Osteocyte (in vitro differentiated cells): ENCODE measurements at places on chromosomes 1 and 21. TPM values are rescaled to one million over a fixed set of nuclear protein-coding genes. Genes with fewer than 3 reads are reported as not detected.

The SYF2 gene
- 35.6 and 38.4 TPM in 2 replicates for total RNA-seq

DNA sequence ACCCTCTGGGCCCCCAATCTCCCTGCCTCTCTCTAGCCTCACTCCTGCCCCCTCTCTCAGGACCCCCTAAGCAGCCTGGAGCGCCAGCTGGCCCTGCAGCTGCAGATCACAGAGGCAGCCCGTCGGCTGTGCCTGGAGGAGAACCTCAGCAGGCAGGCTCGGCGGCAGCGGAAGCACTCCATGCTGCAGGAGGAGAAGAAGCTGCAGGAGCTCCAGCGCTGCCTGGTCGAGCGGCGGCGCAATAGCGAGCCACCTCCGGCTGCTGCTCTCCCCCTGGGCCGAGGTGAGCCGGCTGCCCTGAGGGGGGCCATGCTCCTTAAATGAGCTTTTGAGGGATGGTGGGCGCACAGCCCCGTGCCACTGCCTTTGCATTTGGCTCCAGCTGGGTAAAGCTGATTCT, 6.2 kb downstream of the INAVA start:
- no peak for DNase-seq

DNA sequence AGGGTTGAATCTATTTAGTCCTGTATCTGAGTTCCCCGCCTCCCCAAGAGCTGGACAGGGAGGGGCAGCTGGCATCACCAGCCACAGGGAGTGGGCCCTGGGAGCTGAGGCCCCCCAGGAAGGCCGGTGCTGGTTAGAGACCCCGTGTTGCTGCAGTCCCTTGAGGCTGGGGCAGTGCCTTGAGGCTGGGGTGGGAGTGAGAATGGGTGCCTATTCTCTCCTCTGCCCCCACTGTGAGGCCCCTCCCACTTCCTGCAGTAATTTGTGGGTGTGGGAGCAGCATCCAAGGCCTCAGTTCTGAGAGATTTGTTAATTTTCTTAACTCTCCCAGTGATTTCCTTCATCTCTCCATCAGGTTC, 2.5 kb upstream of the TRAPPC3 start:
- no peak for DNase-seq

DNA sequence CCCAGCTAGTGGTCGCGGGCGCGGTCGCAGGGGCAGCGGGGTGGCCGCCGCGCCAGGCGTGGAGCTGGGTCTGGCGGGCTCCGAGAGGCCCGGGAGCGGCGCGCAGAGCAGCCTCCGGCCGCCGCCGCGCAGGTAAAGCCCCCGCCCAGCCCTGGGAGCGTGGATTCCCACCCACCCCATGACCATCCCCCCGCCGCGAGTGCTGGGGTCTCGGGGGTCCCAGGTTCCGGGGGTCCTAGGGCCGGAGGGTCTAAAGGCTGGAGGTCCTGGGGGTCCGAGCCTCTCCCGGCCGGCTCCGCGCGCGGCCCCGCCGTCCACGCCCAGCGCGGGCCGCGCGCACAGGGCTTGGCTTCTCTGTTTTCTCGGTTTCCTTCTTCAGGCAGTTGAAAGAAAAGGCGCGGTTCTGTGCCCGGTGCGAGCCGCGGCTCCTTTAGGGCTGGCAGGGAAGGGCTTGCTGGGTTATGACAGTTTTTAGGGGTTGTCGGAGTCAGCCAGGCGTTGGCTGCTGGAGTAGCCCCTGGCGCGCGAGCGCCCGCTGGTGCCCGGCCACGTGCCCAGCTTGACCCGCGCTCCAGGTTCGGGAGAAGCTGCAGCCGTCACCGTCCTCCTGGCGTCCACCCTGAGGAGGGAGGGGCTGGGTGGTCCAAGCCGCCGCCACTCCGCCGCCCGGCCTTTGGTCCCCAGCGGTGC, 359 bp downstream of the LRRC3 start:
- no peak for DNase-seq

- DNase-seq = no peak
Observed at GRCh38 chr1:54774820-54775498, 10.6 kb upstream of the PARS2 start.

DNA sequence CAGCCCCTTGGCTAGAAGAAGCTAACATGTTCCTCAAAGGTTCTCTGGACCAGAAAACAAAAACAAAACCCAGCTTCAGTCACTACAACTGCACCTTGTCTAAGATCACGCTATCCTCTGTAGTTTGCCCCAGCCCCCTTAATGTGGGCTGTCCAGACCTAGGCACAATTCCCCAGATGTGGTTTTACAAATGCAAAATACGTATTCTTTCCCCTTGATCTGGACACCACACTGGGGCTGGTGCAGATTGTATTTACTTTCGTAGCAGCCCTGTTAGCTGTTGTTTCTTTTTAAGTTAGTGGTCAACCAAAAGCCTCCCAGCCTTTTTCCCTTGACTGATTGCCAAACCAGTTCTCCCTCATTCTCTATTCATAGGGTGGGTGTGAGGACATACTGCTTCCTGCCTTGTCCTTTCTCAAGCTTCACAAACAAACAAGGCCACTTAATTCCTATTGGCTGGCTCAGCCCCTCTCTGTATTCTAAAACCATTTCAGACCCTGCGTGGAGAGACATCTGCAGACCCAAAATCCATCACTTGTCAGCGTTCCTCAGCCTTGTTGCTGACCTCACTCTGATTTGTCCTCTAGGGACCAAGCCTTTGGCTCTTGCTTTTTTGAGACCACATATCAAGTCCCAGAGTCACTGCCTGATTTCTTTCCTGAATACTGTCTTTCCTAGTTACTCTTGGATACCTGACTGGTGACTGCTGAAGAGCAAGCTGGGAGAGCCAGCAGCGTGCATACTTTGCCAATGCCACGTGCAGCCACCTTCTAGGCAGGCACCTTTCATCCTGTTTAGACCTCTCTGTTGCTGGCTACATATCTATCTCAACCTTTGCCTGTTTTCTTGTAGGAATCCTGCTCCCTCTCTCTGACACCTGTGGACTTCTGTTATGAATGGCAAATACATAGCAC, 96.4 kb upstream of the RAB3GAP2 start:
- no peak for DNase-seq

The SPRR2G gene
- not detected in 2 replicates for total RNA-seq

The PGLYRP3 gene
- total RNA-seq = not detected in 2 replicates

The ACTA1 gene
- 0.55 TPM in 1 of 2 replicates, not detected in the other for total RNA-seq

GRCh38 chr1:64163431-64163830, 40.0 kb upstream of the UBE2U start:
- DNase-seq = no peak

GRCh38 chr1:217562229-217562878, 68.5 kb downstream of the GPATCH2 start:
- no peak for DNase-seq

GRCh38 chr21:44020551-44020950, 8.4 kb downstream of the TRAPPC10 start:
- no peak for DNase-seq

DNA sequence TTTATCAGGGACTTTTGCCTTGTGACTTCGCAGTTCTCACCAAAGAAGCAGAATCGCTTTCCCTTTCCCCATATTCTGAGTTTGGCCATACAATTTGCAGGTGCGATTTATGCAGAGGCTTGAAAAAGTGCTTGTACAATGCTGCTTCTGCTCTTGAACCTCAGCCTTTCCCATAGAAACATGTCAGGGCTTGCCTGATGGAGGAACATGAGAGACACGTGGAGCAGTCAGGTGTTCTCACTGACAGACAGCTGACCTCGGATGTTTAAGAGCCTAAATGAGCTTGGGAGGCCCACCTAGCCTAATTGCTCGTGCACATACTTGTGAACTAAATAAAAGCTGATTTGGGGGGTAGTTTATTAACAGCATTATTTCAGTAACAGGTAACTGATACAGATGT, 290.0 kb downstream of the S1PR1 start:
- DNase-seq = no peak

GRCh38 chr1:159581422-159581821, 6.2 kb upstream of the APCS start:
- no peak for DNase-seq

GRCh38 chr1:247409869-247410544, 6.0 kb upstream of the NLRP3 start:
- DNase-seq = no peak

- no peak for DNase-seq
Observed at GRCh38 chr1:26799479-26800142, 11.9 kb downstream of the PIGV start.

GRCh38 chr1:180603850-180604226, 28.0 kb upstream of the XPR1 start:
- DNase-seq = no peak

The PADI3 gene
- total RNA-seq = 0.39 and 0.73 TPM in 2 replicates

- DNase-seq = peak; percentile 8
Observed at GRCh38 chr1:181319907-181320306, 163.4 kb upstream of the CACNA1E start.

DNA sequence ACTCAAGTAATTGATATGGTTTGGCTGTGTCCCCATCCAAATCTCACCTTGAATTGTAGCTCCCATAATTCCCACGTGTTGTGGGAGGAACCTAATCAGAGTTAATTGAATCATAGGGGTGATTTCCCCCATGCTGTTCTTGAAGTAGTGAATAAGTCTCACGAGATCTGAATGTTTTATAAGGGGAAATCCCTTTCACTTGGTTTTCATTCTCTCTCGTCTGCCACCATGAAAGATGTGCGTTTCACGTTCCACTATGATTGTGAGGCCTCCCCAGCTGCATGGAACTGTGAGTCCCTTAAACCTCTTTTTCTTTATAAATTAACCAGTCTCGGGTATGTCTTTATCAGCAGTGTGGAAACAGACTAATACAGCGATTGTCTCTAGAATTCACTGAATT, 135.4 kb downstream of the BACH1 start:
- no peak for DNase-seq

GRCh38 chr21:37253991-37254390, 13.1 kb downstream of the VPS26C start:
- DNase-seq = no peak
